ENCODE measurements at places on chromosomes 4 and X.

DNA sequence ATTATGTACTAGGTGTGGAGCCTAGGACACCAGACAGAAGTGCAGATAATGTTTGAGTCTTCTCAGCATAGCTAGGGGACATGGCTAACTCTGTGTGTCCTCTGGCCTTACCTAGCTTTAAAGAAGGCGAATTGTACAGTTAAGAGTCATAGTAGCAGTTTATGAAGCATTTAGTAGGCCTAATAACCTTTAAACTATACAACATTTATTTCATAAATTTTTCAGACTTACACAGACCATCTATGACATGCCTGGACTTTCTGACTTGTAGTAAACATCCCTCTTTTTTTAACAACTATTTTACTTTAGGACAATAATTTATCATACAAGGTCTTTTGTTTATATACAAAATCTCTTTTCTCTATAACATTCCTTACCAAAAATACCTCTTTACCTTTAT lies 37.4 kb downstream of the ETNPPL start:
- DNase-seq = no peak

DNA sequence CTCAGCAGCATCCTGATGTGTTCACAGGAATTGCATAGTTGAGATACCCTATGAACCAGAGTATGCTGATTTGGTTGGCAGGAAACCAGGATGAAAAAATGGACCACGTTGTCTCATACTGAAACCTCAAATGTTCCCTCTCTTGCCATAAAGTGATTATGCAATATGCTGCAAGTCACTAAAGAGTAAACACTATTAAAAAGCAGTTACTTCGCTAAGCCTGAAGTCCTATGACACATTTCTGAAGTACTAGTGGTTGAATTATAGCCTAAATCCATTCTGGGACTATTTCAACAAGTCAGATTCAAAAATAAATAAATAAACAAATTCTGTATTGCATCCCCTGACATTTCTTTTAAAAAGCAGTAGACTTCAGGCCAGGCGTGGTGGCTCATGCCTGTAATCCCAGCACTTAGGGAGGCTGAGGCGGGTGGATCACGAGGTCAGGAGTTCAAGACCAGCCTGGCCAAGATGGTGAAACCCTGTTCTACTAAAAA lies 106.0 kb upstream of the NAP1L5 start:
- no peak for DNase-seq

DNA sequence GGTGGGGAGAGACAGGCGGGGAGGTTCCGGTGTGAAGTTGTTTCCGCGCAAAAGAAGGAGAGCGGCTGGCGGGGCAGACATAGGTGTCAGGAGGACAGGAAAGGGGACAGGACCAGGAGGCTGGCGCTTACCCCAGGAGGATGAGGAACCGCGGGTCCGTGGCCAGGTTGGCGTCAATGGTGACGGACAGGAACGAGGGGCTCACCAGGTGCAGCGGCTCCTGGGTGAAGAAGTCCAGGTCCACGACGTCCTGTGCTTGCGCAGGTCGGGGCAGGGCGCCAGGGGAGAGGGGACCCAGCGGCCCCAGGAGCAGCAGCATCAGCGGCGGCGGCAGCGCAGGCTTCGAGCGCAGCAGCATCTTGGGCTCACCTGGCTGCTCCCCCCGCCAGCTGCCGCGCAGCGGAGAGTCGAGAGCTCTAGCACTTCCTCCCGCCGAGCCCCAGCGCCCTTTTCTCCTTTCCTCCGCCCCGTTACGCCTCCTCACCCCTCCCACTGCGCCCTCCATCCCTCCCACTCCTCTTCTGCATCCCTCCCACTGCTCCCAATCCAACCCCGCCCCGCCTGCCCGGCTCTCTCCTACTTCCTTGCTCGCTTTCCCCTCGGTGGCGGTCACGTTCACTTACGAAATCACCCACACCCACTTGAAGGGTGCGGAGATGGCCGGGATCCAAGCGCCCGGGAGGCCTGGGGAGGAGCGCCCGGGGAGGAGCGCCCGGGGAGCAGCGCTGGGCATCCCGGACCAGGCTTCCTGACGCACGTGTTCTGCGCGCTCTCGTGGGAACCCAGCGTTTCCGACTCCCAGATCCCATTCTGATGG lies at the start of gene HPSE:
HPSE (minus strand) TSS at position 424 of the 817 bp plus-strand sequence; CDS start at position 358, 66 bp downstream.
- peak; percentile 28 for DNase-seq

GRCh38 chr4:7763788-7764187 lies 175.9 kb downstream of the AFAP1 start:
- DNase-seq = no peak

- DNase-seq = no peak
These were observed 237.7 kb downstream of the DCTD start for GRCh38 chr4:182679533-182679932.

DNA sequence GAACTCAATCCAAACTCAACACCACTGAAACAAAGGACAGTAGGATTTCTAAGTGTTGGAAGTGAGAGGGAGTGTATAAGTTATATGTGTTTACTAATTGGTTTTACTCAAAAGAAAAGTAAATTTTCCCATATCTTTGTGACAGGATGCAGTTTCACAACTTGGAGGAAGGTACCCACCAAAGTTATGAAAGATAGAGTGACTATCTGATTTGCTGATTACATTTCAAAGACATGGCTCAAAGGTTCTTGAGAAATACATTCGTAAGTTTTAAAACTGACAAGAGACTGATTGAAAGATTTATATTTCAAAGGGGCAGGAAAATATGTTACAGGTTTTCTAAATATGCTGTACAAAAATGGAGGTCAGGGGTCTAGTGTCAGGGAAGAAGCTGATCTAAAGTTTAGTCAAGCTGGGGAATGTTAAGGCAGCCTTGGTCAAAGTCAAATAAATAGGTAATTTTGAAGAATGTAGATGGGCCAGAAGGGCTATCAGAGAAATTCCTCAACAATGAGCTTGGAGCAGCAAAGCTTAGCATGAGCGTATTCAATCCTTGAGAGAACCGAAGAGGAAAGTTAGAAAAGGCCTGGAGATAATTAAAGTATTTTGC lies 9.7 kb upstream of the COMMD8 start:
- no peak for DNase-seq

GRCh38 chr4:40204507-40205258 lies 7.9 kb downstream of the RHOH start:
- DNase-seq = no peak

DNA sequence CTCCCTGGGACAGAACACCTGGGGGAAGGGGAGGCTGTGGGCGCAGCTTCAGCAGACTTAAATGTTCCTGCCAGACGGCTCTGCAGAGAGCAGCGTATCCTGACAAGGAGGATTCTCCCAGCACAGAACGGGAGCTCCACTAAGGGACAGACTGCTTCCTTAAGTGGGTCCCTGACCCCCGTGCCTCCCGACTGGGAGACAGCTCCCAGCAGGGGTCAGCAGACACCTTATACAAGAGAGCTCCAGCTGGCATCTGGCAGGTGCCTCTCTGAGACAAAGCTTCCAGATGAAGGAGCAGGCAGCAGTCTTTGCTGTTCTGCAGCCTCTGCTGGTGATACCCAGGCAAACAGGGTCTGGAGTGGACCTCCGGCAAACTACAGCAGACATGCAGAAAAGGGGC lies 44.5 kb upstream of the FAAH2 start:
- DNase-seq = no peak

DNA sequence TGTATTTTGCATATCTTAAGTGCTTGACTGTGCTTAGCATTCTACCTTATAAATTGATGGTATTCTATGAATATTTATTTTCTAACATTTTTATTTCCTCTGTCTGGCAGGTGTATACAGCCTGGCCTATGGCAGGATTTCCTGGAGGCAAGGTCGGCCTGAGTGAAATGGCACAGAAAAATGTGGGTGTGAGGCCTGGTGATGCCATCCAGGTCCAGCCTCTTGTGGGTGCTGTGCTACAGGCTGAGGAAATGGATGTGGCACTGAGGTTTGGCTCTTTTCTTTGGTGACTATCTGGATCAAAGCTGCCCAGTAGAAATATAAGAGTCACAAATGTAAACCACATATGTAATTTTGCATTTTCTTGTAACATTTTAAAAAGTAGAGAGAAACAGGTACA lies 6.5 kb upstream of the NUDT6 start:
- no peak for DNase-seq

- DNase-seq = no peak
These were observed 53.0 kb downstream of the MSN start for GRCh38 chrX:65720381-65720964.

DNA sequence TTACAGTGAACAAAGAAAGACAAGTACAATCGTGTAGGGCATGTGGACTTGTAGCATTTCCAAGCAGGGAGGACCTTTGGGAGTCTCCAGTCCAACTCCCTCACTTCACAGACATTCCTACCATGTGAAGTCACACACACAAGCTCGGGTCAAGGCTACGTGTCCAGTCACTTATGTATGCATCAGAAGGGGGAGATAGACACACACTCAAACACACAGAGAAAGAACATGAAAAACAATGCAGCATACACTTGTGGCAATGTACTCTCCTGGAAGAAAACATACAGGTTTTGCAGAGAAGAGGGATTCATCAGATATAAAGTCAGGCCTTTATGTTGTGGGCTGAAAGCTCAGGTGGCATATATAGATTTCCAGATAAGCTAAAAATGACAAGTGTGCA lies 136.1 kb upstream of the MID1 start:
- no peak for DNase-seq

DNA sequence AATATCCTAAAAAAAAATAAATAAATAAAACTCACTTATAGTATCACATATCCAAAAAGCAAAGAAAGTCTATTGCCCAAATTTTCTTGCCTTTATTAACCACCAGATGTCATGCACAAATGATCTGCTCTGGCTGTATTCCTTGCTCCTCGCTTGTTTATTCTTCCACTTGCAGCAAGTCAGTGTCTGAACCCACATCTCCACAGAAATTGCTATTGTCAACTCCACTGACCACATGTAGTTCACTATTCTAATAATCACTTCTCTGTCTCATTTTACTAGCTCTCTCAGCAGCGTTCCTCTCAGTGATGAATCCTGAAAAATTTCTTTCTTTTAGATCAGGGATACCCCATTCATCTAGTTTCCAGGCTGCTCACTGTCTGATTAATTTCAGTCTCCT lies 29.3 kb upstream of the CXXC4 start:
- no peak for DNase-seq

GRCh38 chrX:68438575-68438974 lies 5.3 kb upstream of the OPHN1 start:
- DNase-seq = no peak

GRCh38 chr4:23981328-23981727 lies 91.5 kb upstream of the PPARGC1A start:
- DNase-seq = no peak

- DNase-seq = no peak
These were observed 78.1 kb upstream of the FSTL5 start for GRCh38 chr4:162241857-162242256.

- no peak for DNase-seq
These were observed 9.5 kb downstream of the HHIP start for GRCh38 chr4:144655491-144655890.

- DNase-seq = no peak
These were observed 31.0 kb downstream of the TMSB4X start for GRCh38 chrX:13005661-13006473.

DNA sequence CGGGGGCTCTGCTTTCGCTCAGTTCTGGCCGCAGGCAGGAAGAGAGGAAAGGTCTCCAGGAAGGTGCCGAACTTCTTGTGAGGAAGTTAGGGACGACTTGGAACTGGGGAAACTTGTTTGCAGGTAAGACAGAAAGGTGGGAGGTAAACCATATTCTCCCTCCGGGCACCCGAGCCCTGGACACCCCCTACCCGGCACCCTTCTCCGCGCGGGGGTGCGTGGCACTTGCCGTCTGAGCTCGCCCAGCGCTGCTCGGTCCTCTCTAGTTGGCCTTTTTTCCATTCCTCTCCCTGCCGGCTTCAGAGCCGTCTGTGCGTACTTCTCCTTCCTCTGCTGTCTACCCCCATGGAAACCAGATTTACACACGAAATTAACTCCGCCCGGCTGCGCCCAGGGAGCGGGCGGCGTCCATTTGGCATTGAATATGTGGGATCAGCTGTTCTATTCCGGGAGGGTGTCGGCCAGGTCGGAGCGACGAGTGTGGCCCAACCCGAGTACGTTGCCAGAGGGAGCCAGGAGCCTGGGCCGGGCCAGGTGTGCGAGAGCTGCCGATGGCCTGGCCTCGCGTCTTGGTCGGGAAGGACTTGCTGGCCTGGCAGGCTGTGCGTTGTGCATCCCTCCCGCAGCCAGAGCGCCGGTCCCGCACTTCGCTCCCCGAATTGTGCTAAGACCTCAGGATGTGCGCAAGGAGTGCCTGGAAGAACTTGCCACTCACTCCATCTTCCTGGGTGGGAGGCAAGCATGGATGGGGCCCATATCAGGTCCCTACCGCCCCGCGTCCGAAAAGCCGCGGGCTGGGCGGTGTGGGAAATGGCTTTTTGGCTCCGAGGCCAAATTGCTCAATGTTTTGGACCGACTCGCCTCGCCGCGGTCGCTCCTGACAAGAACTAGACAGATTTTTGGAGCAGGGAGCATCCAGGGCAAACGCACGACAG lies 1.7 kb downstream of the PDGFRA start:
- no peak for DNase-seq

DNA sequence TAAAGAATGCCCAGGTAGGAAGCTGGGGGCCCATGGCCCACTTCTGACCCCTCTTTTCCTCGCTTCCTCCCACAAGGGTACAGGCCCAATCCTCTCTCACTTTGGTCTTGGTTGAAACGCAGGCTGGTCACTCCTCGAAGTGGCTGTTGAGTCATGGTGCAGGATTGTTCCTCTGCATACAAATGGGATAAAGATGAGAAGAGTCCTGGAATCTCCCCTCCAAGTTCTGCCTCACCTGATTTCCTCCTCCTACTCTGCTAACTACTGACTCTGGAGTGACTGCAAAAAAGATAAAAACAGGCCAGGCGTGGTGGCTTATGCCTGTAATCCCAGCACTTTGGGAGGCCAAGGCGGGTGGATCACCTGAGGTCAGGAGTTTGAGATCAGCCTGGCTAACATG lies 1.7 kb downstream of the WDR45 start:
- DNase-seq = no peak

DNA sequence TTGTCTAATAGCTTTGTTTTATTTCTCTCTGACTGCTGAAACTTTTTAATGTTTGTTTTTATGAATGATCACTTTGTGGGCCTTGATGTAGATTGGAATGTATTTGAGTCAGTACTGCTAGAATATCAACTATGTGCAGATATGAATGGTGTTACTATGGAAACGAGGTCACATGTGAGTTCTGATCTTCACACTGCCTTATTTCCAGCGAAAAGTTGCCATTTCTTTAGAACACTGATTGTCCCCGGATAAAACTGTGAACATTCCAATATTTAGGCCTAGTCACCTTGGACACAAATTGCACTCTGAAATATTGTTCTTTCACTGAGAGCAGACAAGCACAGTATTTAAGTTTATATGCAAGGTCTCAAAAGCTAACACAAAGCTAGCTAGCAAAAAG lies 27.2 kb upstream of the MAGED1 start:
- DNase-seq = no peak

DNA sequence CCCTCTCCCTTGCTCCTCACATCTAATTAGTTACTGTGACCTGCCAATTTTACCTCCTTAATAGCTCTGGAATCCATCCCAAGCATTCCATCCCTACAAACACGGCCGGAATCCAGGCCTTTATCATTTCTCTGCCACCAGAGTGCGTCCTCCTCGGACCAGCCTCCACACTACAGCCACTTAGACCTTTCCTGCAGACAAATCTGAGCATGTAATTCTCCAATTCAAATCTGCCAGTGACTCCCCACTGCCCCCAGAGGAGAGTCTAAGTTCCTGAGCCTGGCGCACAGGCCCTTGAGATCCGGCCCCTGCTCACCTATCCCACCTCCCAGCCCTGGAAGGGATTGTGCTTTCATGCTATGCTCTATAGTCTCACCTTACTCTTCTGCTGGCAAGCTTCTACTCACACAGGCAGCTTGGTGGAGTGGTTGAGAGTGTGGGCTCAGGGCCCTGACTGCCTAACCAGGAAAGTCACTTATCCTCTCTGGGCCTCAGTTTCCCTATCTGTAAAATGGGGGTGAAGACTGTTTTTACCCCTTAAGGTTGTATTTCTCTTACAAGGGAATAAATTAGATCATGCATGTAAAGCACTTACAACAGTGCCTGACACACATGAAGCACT lies 31.2 kb downstream of the PJA1 start:
- DNase-seq = no peak

All from activated CD8-positive, alpha-beta memory T cell treated with anti-CD3 and anti-CD28 coated beads for 4 hours (primary cell).